DMS153 (cell line): ENCODE measurements at places on chromosomes 11 and 22.

- DNase-seq: no peak
Measured at GRCh38 chr11:1237851-1238250, 15.0 kb downstream of the MUC5B start.

GRCh38 chr22:49372111-49372529 lies 455.6 kb downstream of the BRD1 start:
- DNase-seq: no peak

GRCh38 chr22:48719978-48720661 lies 1107.6 kb downstream of the BRD1 start:
- no peak for DNase-seq

DNA sequence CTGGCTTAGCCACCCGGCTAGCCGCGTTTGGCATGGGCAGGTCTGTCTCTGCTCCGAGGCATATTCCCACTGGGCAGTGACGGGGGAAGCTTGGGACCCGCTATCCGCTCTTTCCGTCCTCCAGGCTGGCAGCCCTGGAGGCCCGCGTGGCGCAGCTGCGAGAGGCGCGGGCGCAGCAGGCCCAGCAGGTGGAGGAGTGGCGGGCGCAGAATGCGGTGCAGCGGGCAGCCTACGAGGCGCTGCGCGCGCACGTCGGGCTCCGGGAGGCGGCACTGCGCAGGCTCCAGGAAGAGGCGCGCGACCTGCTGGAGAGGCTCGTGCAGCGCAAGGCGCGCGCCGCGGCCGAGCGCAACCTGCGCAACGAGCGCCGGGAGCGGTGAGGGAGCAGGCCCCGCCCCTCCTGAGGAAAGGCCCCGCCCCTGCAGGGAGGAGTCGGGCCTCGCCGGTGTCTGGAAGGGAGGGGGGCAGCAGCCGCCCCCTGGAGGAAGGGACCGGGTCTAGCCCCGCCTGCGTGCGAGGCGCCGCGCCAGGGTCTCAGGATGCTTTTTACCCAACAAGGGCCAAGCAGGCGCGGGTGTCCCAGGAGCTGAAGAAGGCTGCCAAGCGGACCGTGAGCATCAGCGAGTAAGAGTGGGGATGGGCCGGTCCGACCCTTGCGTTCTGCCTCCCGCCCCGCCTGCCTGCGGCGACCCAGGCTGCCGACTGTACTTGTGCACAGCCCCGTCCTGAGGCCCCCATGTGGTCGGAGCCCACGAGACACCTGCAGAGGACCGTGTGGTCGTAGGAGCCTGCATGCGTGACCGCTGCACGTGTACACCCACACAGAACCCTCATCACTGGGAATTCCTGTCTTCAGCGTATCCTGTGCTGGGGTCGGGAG lies 7.9 kb downstream of the ATG16L2 start:
- DNase-seq: peak; percentile 80

DNA sequence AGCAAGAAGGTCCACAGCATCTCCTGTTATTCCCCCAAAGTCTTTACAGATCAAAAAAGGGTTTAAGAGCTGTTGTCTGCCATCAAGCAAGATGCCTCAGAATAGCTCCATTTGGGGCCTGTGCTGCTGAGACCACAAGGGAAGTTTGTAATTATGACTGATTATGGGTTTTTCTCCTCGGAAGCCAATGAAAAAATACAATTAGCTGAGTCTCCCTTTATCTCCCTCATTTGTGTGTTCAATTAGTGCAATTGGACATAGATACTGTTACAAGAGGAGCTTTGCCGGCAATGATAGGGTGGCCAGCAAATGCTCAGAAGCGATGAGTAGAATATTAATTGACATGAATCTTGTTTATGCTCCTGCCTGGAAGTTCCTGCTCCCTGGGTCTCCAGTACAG lies 83.7 kb downstream of the COMMD9 start:
- DNase-seq: no peak

DNA sequence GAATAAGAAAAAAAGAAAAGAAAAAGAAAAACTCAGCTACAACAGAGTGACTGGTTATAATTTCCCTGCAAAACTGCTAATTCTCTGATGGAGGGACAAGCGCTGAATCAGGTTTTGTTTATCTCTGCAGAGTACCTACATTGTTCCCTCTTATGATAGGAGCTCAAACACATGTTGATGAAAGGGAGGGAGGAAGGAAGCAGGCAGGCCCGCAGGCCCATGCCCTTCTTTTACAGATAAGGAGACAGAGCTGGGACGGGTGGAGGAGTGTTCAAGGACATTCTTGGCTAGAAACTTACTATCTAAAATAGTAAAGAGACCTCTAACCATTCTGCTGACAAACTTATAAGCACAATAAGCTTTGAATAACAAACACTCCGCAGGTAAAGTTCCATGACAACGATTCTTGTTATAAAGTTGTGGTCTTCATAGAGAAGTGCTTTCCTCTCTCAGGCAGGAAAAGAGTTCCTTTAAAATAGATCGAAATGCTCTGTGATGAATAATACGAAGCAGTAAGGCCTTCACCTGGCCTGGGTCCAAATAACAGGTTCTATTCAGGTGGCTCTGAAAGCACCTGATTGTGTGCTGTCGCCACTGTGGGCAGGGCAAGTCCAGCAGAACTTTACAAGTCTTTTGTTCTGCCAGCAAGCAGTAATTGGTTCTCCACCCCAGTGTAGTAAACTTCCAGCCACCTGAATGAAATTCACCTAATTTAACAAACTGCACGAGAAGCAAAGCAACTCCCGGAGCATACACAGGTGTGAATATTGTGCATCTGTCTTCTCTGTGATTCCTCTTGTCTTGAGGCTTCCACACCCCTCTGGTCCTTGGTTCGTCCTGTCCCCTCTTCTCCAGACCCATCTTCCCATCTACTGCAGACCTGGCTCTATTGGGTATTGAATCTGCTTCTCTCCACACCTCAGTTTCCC lies 15.3 kb upstream of the MICAL2 start:
- DNase-seq: peak; percentile 48

GRCh38 chr11:121441521-121441920 lies 10.6 kb upstream of the SORL1 start:
- DNase-seq: no peak

- peak; percentile 39 for DNase-seq
Measured at GRCh38 chr11:120128392-120129119, 9.4 kb downstream of the TRIM29 start.

GRCh38 chr11:65727865-65728264 lies 7.3 kb upstream of the RNASEH2C start:
- DNase-seq: no peak

GRCh38 chr11:113373306-113373705 lies 14.3 kb upstream of the ANKK1 start:
- DNase-seq: no peak

- no peak for DNase-seq
Measured at GRCh38 chr11:970319-970871, 44.7 kb downstream of the AP2A2 start.

GRCh38 chr11:31795706-31796498 lies 15.2 kb downstream of the PAX6 start:
- no peak for DNase-seq

GRCh38 chr22:43826142-43827002 lies 14.3 kb upstream of the EFCAB6 start:
- no peak for DNase-seq

DNA sequence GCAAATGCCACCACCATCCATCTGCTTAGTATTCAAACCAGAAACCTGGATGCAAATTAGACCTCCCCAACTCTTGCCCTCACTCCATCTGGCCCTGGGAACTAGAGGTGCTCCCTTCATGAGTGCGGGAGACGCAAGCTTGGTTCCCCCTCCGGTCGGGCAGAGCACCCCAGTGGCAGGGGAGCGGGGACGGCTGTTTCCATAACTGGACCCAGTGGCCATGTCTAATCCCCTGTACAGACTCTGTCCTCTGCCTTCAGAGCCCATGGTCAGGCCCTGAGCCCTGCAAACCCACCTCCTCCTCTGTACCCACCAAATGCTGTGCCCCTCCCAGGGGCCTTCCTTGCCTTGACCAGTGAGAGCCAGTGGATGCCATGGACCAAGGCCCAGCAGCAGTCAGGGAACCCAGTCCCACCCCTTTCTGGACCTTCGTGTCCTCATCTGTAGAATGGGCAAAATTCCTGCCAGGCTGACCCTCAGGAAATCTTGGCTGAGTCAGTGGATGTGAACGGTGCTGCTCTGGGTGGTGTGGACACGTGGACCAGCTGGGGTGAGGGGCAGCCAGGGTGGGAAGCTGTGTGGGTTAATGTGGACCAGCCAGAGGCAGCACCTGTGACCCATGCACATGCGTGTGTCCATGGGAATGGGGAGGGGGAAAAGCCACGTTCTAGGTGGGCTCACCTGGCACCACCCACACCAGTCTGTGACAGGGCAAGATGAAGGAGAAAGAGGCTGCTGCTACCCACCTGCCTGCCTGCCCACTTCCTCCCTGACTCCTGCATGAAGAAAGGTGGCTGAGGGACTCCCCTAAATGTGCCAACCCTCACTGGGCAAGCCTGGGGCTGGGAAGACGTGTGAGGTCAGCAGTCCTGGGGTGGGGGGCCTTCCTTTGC lies 72.8 kb downstream of the LRRC32 start:
- no peak for DNase-seq

GRCh38 chr11:63991558-63991957 lies 5.3 kb downstream of the OTUB1 start:
- DNase-seq: no peak

GRCh38 chr11:128021349-128022006 lies 565.9 kb downstream of the ETS1 start:
- no peak for DNase-seq

DNA sequence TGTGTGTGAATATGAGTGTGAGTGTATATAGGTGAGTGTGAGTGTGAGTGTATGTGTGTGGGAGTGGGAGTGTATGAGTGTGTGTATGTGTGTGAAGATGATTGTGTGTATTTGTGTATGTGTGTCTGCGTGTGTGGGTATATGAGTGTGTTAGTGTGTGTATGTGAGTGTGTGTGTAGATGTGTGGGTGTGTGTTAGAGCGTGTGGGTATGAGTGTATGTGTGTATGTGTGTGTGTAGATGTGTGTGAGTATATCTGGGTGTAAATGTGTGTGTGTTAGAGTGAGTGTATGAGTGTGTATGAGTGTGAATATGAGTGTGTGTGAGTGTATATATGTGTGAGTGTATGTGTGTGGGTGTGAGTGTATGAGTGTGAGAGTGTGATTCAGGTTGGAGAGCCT lies 11.1 kb upstream of the LRRC10B start:
- DNase-seq: no peak

GRCh38 chr11:78583889-78584288 lies 9.2 kb upstream of the NARS2 start:
- DNase-seq: no peak

DNA sequence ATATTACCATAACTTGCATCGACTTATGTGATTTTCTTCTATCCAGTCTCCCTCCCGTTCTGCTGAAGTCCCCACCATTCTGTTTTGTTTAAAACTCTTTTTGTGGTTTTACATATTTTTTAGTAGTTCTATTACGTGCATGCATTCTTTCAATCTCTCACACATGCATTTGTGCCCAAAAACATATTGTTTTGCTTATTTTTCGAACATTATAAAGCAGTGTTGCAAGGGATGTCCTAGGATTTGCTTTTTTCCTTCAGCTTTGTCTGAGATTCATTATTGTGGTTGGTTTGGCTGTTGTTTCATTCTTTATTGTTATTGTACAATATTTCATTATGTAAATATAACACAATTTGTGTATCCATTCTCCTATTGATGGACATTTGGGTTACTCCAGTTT lies 235.7 kb downstream of the DYNC2H1 start:
- DNase-seq: no peak

DNA sequence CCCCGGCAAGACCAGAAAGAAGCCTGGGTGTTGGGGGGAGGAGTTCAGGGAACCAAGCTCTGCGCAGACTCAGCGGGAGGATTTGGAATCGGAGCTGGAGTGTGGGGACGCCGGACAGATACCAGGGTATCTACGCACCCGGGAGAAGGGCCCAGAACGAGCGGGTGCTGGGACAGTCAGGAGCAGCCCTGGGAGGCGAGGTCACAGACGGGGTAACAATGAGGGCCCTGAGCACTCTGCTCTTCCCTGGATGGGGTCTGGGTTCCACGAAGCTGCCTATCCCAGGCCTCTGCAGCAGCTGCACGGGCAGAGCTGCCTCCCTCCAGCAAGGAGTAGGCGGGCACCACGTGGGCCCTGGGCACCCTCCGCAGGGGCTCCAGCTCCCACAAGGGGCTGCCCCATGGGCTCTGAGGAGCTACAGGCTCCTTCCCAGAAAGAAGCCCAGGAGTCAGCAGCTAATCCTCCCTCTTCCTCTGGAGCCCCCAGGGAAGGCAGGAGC lies 197.2 kb downstream of the BRD1 start:
- DNase-seq: no peak

- DNase-seq: no peak
Measured at GRCh38 chr11:129386795-129387397, 11.2 kb downstream of the BARX2 start.

DNA sequence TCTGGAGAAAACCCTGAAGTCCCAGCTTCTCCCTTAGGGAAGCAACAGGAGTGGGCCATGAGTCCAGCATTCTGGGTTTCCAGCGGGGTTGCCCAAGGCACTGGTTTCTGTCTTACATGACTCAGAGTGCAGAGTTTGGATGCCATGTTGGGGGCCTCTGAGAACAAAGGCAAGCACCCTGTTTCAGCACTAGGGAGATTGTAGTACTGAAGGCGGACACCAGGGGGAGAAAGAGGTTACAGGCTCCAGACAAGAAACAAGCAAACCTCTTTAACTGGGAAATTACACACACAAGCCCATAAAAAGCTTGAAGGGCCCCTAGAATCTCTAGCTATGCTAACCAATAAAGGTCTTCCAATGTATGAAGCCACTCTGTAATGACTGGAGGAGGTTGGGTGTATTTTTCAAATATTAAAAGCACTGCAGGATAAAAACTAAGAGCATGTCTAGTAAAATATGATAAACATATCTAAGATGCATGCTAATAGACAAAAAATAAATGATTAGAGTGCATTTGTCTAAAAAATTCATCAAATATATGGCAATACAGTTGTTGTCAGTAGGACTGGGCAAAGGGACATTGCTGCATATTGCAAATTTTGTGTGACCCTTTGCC lies 7.1 kb downstream of the MS4A6E start:
- peak; percentile 15 for DNase-seq

- DNase-seq: no peak
Measured at GRCh38 chr22:39985383-39986035, 9.2 kb upstream of the FAM83F start.

- no peak for DNase-seq
Measured at GRCh38 chr11:83881428-83881827, 595.3 kb upstream of the CCDC90B start.

- no peak for DNase-seq
Measured at GRCh38 chr11:31995525-31996094, 95.3 kb upstream of the RCN1 start.

- DNase-seq: peak; percentile 11
Measured at GRCh38 chr11:81596704-81597103, 1137.0 kb downstream of the FAM181B start.

GRCh38 chr11:46511342-46511741 lies 82.5 kb downstream of the AMBRA1 start:
- no peak for DNase-seq

DNA sequence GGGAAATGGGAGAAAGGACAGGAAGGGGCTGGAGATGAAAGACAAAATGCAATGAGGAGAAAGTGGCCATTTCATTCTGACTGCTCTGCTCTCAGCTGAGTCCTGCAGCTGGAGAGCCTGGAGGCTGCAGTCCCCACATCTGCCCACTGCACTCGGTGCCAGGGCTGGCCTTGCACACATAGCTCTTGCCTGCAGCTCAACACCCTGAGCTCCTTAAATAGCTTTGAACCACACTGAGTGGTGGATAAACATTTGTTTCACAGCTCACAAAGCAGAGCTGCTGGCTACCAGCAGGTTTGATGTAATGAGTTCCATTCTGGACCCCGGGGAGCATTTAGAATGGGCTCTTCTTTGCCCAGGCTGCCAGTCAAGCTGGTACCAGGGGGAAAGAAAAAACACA lies 426.1 kb upstream of the CADM1 start:
- peak; percentile 26 for DNase-seq
